Right renal pelvis (tissue), 4 donors: ENCODE measurements at places on chromosomes 13 and 19.
A peak's percentile ranks its signal among the peaks of the same experiment; 100 is the strongest.

DNA sequence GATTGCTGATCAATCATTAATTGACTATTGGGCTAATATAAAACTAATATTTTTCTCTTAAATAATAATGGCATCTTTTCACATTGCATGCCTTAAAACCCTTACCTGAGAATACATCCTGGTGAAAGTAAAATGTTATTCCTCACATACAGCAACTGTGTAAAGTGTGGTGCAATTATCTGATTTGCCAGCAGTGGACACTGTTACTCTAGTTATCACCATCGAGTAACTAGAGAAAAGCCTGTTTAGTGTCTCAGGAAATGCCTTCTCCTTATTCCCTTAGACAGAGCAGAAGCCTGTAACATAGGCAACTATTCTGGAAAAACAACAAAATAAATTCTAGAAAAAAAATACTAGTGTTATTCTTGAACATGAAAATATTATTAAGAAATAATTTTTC lies 459.8 kb downstream of the FGF14 start:
- DNase-seq: peak; percentile 32

- DNase-seq: no peak
Measured at GRCh38 chr13:113726961-113727411, 32.0 kb upstream of the TMEM255B start.

- no peak for DNase-seq
Measured at GRCh38 chr19:14377883-14378328, 3.3 kb upstream of the ADGRE5 start.

- no peak for DNase-seq
Measured at GRCh38 chr13:74907788-74908187, 574.2 kb downstream of the TBC1D4 start.

DNA sequence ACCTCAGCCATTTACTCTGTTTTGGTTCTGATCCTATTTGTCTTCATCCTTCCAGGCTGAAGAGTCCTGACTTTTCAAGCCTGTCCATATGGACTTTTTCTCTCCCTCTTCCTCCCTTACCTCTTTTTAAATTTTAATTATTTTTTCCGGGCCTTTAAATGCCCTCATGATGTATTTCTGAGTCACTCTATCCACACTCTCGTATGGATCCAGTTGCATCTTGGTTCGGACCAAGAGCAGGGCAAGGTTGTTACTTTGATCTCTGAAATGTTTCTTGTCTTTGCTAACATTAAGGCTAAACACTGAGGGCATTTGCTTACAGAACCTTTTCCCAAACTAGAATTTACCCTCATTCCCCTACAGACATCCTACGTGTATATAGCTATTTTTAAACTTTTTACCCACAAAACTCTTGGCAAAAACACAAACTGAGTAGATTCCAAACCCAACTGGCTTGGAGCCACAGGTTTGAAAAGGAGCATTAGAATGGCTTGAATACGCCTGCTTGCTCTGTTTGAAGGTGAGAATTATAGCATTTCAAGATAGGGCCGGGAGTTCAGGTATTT lies 47.4 kb upstream of the SERPINE3 start:
- no peak for DNase-seq

- no peak for DNase-seq
Measured at GRCh38 chr13:112438094-112438493, 61.9 kb downstream of the SPACA7 start.

DNA sequence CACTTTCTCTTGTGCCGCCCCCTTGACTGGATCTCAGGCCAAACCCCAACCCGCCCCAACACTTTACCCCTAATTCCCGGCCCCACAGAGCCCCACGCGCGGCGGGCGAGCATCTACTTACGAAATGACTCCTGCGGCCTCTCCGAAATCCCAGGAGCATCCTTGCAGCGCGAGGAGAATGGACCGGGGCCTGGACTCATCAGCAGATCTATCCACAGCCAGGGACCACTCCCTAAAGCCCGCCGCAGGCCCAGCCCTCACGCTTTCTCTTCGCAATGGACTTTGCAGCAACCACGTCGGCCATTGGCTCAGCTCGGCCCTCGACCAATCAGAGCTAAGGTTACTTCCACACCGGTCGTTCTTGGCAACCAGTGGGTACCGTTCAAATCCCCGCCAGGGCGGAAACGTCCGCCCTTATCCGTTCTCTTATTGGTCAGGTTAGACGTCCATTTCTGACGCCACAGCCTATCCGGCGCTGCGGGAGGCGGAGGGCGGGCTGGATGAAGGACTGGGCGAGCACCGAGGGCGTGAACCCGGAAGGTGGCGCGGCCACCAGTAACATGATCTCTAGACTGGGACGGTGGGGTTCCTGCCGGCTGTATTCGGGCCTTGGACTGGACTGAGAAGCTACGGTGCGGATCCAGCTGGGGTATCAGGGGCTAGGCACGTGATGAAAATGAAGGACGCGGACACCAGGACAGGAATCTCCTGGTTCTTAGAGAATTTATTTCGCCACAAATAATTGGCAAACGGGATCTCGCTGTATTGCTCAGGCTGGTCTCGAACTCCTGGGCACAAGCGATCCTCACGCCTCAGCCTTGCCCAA lies at the start of the genes CEP89 and FAAP24:
CEP89 (minus strand) TSS at position 244 of the 826 bp plus-strand sequence; CDS start at position 160, 84 bp downstream.
FAAP24 (plus strand) TSS at position 528 of the 826 bp plus-strand sequence. CDS start 955 bp downstream, outside the sequence.
- DNase-seq: peak; percentile 100

DNA sequence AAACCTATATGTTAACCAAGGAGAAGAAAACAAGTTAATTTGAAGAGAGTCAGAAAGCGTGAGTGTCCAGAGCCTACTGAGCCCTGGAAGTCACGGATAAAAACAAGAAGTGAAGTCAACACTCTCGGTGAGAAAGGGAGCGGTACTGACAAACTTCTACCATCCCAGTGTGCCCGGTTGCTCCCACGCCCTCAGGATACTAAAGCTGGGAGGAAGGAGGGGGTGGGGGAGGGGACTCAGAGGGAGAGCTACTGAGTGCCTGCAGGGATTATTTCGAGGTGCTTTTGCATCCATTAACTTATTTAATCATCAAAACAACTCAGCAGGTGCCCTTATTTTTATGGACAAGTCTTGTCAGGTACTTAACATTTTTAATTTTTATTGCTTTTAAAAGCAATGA lies 166.2 kb downstream of the ZIC5 start:
- no peak for DNase-seq

DNA sequence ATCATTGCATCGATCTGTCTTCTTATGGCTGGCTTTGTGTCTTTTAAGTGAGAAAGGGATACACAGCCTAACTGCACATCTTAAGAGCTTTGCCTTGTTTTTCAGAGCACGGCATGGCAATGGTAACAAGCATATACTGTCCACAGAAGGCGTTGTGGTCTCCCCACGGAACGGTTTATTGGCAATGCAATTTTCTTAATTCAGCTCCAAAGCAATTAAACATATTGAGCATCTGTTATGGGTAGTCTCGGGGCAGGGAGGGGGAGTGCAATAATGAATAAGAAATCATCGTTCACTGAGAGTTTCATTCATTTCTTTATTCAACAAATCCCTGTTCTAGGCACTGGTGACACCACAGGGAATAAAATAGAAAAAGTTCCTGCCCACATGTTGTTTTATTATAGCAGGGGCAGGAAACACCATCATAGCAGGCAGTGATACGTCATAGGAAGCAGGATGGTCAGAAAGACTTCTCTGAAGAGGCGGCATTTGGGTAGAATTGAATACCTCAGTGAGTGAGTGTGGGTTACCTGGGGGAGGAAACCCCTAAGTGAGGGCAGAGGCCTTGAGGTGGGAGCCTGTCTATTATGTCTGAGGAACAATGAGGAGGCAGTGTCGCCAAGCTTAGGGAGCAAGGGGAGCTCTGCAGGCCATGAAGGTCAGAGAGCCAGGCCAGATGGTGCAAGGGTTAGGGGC lies 185.7 kb upstream of the KL start:
- no peak for DNase-seq

- no peak for DNase-seq
Measured at GRCh38 chr19:52603558-52604207, 33.6 kb downstream of the ZNF701 start.
